ENCODE measurements at places on chromosomes 7 and 10. TPM values are rescaled to one million over a fixed set of nuclear protein-coding genes. Genes with fewer than 3 reads are reported as not detected.

PRSS37 gene
- total RNA-seq = not detected

PKD2L1 gene
- not detected for total RNA-seq

IFIT2 gene
- total RNA-seq = 1.7 TPM

CCDC172 gene
- not detected for total RNA-seq

ARPC1B gene
- total RNA-seq = 643 TPM

HOXA9 gene
- 0.81 TPM for total RNA-seq

DENND2A gene
- 0.66 TPM for total RNA-seq

HOXA7 gene
- 0.45 TPM for total RNA-seq

PPA1 gene
- total RNA-seq = 204 TPM

SFTPA2 gene
- not detected for total RNA-seq

MAD1L1 gene
- total RNA-seq = 68.5 TPM

PRF1 gene
- total RNA-seq = not detected

IL2RA gene
- total RNA-seq = not detected

ENTPD1 gene
- 3.3 TPM for total RNA-seq

C7orf33 gene
- total RNA-seq = not detected

GPR146 gene
- total RNA-seq = 40.0 TPM

SYNPO2L gene
- not detected for total RNA-seq

Measured in endothelial cell of coronary artery (primary cell).